Activated T-cell treated with anti-CD3 and anti-CD28 coated beads for 4 hours (primary cell): ENCODE measurements at places on chromosomes 13 and 19.
A peak's percentile ranks its signal among the peaks of the same experiment; 100 is the strongest.

GRCh38 chr19:1853295-1854038 lies 5.2 kb upstream of the REXO1 start:
- DNase-seq, result peak; percentile 65

DNA sequence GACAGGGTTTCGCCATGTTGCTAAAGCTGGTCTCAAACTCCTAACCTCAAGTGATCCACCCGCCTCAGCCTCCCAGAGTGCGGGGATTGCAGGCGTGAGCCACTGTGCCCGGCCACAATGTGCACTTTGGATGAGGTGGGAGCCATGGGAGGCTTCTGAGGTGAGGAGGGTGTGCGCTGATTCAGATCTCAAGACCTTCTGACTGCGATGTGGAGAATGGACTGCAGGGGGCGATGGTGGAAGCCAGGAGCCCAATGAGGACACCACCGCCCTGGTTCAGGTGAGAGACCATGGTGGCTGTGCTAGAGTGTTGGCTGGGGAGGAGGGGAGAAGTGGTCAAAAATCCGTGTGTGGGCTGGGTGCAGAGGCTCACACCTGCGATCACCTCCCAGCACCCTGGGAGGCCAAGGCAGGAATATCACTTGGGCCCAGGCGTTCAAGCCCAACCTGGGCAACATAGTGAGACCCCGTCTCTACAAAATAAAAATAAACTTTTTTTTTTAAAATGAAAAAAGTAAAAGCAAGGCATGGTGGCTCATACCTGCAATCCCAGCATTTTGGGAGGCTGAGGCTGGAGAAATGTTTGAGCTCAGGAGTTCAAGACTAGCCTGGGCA lies 5.6 kb downstream of the INAFM1 start:
- peak; percentile 51 for DNase-seq

DNA sequence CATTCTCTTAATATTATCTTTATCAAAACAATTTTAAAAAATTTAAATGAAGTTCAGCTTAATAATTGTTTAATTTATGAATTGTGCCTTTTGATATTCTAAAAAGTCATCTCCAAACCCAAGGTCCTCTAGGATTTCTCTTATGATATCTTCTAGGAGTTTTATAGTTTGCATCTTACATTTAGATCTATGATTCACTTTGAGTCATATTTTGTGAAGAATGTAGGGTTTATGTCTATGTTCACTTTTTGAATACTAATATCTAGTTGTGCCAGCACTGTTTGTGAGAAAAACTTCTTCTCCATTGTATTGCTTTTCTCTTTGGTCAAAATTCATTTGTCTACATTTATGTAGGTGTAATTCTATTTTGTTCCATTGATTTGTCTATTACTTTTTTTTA lies 1068.4 kb upstream of the SPRY2 start:
- no peak for DNase-seq

- no peak for DNase-seq
These were observed 661 bp downstream of the FREM2 start for GRCh38 chr13:38687246-38688229.

GRCh38 chr19:7851623-7852500 lies 21.8 kb downstream of the EVI5L start:
- DNase-seq, result no peak

GRCh38 chr19:31297991-31298390 lies 51.2 kb downstream of the TSHZ3 start:
- no peak for DNase-seq

- no peak for DNase-seq
These were observed 7.1 kb upstream of the POU4F1 start for GRCh38 chr13:78610381-78610883.
